NCI-H187 treated with DMSO at 0.1 percent for 48 hours (cell line): ENCODE measurements at places on chromosomes 7 and 10.

- no peak for DNase-seq
Measured at GRCh38 chr7:81926-82756, 110.2 kb upstream of the FAM20C start.

GRCh38 chr7:107628461-107629064 is 32.1 kb upstream of the SLC26A4 start:
- DNase-seq, result no peak

- no peak for DNase-seq
Measured at GRCh38 chr10:79311581-79312407, 35.5 kb upstream of the PPIF start.

DNA sequence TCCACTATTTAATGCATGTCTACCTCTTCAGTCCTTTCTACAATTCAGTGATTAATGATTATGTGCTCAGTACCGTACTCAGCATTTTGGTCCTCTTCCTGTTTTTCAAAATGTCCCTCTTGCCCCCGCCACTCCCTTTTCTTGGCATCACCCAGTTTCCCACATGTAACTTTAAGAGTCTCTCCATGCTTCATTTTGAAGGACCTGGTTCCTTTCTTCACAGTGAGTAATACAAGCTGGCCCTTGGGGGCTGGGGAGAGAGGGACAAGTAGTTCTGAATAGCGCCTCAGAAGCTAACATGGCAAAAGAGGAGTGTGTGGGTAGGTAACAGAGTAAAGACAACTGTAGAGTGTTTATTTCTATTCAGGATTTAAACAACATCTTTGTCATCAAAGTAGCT is 34.6 kb upstream of the SLIT1 start:
- DNase-seq, result no peak

GRCh38 chr10:4074545-4075407 is 289.8 kb upstream of the KLF6 start:
- no peak for DNase-seq

GRCh38 chr10:77358656-77359055 is 279.0 kb downstream of the KCNMA1 start:
- no peak for DNase-seq

GRCh38 chr10:48478469-48478868 is 126.4 kb downstream of the ARHGAP22 start:
- no peak for DNase-seq

- no peak for DNase-seq
Measured at GRCh38 chr10:26112532-26112931, 104.0 kb upstream of the GAD2 start.

- DNase-seq, result no peak
Measured at GRCh38 chr7:37494926-37495325, 46.3 kb upstream of the ELMO1 start.

DNA sequence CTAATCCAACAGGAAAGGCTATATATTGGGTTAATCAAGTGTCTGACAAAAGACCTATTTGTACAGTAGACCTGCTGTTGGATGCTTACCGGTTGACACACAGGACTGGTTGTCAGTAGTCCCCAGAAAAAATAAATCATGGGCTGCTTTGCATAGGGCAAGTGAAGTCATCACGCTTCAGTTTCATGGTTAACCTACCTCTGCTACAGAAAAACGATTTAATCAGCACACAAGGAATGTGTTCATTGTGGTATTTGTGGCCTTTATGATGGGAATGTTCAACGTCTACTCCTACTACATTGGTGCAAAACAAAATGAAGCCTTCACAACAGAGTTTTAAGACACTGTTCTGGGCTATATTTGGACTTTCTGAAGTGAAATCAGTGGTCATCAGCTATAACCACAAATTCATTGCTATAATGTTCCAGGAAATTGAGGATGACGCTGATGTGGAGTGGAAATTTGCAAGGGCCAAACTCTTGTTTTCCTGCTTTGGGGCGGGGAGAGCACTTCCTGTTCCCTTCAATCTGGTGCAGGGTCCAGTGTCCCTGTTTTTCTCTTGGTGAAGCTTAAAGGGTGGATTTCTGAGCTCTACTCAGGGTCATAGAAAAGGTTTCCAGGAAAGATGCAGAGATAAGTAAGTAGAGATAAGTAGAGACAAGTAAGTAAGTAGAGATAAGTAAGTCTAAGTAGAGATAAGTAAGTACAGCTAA is 39.3 kb upstream of the GGCT start:
- no peak for DNase-seq

DNA sequence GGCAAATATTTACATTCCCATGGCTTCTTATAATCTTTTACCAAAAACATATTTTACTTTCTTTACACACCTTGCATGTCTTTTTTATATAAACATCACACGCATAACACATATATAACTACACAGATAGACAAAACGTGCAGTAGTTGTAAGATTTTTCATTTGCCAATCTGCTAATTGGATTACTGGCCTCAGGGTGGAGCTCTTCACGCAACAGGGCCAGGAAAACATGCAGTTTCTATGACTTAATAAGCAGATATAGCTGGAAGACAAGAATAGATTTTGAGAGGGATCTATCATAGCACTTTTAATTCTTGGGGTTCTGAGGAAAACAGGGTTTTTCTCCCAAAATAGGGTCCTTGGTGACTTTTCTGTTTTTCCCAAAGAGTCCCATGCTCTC is 12.7 kb downstream of the ACADSB start:
- no peak for DNase-seq
